ENCODE measurements at places on chromosomes 1 and 21.

DNA sequence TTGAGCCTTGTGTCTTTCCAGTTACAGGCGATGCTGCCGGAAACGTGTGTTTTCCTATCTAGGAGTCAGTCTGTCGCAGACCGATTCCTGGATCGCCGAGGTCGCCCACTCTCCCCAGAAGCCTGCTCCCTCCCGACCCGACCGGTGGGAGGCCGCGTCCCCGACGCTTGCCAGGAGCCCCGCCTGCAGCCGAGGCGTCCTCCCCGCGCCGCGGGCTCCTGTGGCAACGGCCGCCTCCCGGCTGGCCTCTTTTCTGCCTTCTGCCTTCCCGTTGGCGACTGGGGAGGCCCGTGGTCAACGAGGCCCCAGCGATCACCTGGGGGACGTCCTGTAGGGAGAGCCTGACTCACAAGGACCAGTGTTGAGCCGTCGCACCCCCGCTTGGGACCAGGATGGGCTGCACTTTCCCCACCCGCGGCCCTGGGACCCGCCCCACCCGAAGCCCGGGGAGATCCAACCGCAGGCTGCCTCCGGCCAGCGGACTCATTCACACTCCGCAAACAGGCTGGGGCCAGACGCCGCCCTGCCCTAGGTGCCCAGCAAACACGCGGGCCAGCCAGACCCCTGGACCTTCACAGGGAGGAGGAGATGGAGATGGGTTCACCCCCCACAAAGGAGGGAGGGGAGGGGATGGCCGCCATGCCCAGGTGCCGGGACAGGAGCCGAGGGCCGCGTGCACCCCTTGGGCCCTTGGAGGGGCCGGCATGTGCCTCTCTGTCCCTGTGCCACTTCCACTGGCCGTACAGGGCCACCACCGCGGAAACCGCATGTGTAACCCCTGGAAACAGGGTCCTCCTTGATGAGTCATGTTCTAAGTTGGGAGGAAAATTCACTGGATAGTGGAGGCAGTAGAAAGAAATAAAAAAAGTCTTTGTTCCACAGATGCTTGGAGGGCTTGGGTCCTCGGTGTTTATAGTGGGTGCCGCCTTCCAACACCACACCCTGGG is 7.2 kb upstream of the COL6A1 start:
- peak; percentile 83 for DNase-seq

- DNase-seq: no peak
Observed at GRCh38 chr21:29787361-29787909, 152.4 kb downstream of the GRIK1 start.

- no peak for DNase-seq
Observed at GRCh38 chr1:64392109-64392508, 77.8 kb upstream of the CACHD1 start.

GRCh38 chr1:107777664-107778047 is 187.3 kb downstream of the VAV3 start:
- DNase-seq: no peak

GRCh38 chr1:111690306-111690617 is 48.9 kb downstream of the INKA2 start:
- DNase-seq: peak; percentile 75

DNA sequence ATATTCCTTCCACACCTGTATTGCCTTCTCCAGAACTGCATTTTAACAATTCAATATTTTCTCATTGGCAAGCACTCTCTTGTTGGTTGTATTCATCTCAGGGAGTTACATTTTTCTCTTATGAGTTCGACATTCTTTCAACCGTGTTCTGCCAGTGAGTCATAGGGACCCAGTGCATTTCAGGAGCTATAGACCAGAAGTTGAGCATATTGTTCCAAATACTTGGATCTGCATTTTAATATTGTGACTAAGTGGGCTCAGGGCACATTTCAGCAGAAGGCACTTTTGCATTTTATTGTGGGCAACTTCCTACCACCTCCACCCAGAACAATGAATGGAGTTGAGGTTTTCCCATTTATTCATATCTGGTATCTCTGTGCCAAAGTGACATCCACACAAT is 132.8 kb downstream of the TNFSF18 start:
- DNase-seq: no peak

GRCh38 chr21:35281956-35282355 is 232.9 kb upstream of the RUNX1 start:
- no peak for DNase-seq

- DNase-seq: no peak
Observed at GRCh38 chr1:10678852-10679251, 117.6 kb downstream of the CASZ1 start.

GRCh38 chr1:220747437-220748088 is 559 bp upstream of the MTARC2 start:
- DNase-seq: no peak

GRCh38 chr1:113223546-113223945 is 150.5 kb downstream of the LRIG2 start:
- peak; percentile 31 for DNase-seq

- DNase-seq: no peak
Observed at GRCh38 chr21:32167513-32167912, 111.3 kb downstream of the MIS18A start.

DNA sequence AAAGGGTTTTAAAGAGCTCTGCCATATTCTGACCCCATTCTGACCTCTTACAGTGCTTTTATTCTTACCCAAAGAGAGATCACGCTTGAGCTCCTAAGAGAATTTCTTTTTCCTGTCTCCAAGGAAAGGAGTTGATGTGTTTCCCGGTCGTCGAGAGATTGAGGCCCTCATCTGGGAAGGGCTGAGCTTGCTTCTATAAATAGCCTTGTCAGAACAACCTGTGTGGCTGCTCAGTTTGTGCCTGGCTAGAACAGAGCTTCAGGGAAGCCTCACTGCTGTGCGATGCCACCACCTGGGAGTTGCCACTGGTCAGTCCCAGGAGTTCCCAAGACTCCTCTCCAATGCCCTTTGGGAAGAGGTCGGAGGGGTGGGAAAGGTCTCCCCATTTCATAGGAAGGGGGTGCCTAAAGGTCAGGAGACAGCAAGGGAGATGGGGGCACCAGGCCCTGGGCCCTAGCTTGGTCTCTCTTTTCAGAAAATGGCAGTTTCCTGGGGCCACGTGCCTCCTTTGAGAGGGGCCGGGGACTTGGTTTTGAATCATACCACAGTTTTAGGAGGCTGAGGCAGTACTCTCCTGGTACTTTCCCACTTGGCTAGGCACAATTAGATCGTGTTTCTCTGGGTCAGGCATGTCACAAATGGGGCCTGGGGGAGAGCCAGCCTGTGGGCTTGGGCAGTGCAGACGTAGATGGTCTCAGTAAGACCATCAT is 52.1 kb downstream of the EIF2D start:
- DNase-seq: no peak

GRCh38 chr1:172875892-172876291 is 174.8 kb downstream of the TNFSF18 start:
- DNase-seq: no peak

GRCh38 chr1:211734359-211734758 is 58.9 kb upstream of the NEK2 start:
- no peak for DNase-seq

DNA sequence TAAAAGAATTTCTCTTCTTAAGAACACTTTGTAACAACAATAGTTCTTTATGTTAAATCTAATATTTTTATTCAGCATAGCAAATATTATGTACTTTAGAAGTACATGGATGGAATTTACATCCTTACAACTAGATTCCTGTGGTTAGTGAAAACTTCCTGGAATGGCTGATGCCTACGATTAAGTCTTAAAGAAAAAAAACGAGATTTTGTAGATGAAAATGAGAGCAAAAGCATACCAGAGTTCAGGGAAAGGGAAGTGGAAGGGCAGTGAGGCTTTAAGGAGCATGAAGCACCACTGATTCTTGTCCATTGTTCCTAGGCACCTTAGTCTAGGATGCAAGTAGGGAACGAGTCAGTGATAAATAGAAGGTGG is 26.7 kb downstream of the CFH start:
- no peak for DNase-seq

DNA sequence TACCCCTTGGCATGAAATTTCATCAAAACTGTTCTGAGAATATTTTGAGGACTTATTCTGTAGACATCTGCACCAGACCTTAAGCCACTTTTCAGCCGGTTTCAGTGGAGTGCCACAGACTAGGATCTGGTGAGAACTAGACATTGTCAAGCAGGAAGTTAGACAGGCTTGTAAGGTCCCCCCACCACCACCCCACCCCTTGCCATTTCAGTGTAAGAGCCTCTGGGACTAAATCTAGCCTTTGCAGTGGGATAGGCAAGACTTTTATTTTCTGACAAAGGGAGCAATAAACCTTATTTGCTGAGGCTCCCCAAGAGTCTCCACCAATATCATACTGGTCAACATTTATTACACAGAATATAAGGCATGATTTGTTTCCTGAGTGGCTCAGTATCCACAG is 77.9 kb upstream of the EXO1 start:
- DNase-seq: no peak

DNA sequence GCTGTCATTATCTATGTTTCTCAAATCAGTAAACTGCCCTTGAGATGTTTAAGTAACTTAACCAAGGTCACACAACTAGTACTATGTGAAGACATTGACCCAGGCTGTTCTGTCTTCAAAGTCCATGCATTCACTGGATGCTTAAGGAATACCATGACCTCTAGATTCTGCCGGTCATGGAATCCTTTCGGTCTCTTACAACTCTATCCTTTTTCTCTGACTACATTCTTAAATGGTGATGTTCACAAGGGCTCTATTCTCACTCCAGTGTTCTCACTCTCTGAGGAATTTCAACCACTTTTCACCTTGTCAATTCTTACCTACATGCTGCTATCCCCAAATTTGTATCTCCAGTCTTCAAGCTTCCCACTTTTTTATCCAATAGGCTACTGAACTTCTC is 15.2 kb downstream of the CRYZ start:
- no peak for DNase-seq
